NT2/D1 (cell line): ENCODE measurements at places on chromosomes 3 and 15.

- no peak for DNase-seq
Observed at GRCh38 chr3:117144853-117145252, 435.3 kb downstream of the TUSC7 start.

GRCh38 chr3:32818970-32819511 is 1.2 kb downstream of the TRIM71 start:
- DNase-seq: no peak

DNA sequence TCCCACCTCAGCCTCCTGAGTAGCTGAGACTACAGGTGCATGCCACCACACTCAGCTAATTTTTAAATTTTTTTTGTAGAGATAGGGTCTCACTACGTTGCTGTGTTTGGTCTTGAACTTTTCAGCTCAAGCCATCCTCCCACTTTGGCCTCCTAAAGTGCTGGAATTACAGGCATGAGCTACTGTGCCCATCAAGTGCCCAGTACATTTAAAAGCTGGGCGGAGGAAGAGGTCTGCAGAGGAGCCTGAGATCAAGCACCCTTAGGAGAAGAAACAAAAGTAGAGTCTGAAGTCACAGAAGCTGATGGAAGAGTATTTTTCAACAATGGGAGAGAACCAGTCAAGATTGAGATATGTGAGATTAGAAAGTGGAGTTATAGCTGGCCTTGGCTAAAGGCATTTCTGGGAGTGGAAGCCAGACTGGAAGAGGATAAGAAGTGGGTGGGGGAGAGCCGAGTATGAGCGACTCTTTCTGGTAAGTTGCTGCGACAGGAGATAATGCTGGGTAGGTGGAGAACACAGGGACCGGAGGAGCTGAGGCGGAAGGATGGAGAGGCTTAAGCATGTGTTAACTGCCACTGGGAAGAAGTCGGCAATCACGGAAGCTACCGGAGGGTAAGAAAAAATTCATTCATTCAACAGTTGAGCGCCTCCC is 782 bp upstream of the IREB2 start:
- DNase-seq: no peak

GRCh38 chr3:46931631-46932331 is 44.8 kb downstream of the CCDC12 start:
- no peak for DNase-seq

DNA sequence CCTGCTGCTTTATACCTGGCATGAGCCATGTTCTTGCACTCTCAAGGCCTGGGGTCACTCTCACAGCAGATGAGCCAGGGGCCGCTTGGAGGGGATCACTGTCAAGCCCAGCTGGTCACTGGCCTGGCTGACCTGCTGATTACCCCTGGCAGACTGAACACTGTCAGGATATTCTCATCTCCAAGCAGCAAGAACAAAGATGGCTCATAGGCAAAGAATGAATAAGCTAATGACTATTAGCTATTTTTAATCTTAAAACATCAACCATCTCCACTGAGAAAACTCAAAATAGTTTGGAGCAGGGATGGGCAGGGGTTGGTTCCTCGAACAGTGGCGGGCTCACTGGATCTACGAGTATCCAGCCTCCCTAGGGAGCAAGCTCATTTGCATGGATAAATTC is 64.4 kb upstream of the ACAN start:
- no peak for DNase-seq

DNA sequence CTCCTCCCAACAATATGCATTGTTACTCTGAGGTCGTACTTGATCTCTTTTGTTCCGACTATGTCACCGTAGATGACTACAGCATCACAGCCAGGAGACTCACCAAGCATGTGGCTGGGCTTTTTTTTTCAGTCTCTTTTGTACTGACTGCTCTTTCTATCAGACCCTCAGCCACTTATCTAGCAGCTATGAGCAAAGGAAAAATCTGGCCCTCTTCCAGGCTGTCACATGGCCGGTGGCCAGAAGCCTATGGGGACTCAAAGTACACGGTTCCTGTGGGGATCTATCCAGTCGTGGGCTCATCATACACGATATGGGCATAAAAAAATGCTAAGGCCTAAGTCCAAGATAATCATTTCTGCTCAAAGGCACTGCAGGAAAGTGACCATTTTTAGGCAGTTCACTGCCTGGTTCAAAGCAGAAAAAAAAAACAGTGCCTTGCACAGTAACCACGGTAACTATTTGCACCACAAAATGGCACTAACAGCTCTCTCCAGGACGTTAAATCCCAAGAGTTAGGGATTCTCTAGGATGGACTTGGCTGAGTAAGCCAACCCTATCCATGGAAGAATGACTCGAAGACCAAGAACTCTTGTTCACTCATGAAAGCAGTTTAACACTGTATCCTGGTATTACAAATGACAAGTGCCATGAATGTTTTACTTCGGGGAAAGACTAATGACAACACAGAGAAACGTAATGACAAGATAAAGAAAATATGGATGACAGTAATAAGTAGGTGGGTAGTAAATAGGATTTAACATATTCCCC is 50.3 kb downstream of the SHQ1 start:
- DNase-seq: peak; percentile 46

DNA sequence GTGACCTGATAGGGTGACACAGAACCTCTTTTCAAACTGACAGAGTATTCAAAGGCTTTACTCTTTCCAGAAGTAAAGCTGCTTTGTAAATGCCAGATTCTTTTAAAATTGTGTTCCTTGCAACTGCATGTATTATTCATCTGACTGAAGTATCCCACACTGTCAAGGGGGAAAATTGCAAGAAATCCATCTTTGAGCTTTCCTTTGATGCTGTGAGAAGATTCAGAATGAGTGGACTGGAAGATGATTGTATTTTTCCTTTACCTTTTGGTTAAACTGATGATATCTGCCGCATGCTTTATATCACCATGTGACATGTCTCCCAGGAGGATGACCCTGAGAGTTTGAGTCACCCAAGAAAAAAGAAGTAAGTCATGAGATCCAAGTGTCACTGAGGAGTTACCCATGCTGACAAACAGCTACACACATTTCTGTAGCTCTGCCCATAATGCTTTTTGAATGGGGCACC is 250.8 kb upstream of the CBLB start:
- no peak for DNase-seq

DNA sequence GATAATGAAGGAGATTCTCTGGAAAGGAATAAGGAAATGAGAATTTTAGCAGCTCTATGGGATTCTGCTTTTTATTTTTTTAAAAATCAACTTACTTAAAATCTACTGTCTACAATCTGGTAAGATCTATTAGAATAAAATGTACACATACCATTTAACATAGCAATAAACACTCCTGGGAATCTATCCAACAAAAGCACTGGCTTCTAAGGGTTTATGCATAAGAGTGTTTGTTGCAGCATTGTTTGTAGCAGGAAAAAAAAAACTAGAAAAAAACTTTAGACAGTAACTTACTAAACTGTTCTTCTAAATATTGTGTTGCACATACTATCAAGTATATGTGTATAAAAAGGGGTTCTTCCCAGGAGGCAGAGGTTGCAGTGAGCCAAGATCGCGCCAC is 15.7 kb upstream of the RBP1 start:
- no peak for DNase-seq

DNA sequence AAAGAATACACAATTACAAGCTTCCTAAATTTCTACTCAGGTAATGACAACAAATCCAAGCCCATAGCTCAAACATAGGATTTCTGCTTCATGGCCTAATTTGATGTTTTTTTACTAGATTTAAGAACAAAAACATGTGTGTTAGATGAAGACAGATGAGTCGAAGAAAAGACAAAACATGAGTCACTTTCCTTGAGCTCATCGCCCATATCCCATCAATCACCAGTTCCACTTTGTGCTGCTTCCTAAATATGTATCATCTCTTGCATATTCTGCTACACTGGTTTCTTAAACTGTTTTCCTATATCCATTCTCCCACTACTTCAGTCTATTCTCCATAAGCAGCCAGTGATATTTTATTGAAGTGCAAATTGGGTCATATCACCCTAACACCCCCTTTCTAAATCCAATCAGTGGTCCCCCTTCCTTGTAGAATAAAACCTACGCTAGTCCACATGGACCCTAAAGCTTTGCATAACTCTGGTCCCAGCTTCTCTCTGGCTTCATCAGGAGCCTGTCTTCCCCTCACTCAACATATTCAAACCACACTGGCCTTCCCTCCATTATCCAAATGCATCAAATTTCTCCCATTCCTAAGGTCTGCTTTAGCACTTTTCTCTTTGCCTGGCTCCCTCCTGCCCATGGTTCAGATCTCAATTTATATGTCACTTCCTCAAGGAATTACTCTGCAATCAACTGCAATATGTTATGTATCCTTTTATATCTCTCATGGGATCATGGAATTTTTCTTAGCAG is 1033.9 kb downstream of the FHIT start:
- no peak for DNase-seq

DNA sequence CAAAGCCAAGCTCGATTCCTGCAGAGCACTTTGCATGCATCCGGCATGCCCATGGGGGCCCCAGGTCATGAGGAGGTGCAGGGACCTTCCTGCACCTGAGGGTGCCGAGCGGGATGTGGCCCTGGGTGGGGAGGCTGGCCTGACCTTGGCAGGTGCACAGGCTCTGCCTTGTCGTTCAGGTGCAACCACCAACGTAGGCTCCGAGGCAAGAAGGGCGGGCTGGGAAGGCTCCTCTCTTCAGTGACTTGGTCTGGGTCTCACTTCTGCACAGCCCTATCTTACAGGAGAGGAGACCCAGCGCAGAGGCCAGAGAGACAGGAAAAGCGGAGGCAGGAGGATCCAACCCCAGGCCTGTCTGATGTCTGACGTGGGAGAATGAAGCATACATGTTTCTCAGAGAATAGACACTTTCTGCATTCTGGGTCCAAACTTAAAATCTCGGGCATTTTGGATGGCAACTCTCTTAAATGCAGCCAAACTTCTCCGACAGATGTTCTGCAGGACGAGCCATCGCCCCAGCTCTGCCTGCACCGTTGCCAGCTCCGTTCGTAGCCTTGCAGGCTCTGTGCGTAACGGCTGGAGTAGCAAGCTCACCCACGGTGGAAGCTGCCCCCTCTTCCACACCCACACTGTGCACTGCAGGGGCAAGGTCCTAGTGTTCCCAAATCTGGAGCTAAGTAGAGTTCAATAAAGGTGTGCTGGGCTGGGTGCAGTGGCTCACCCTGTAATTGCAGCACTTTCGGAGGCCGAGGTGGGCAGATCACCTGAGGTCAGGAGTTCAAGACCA is 60.8 kb upstream of the SNRPA1 start:
- DNase-seq: no peak

DNA sequence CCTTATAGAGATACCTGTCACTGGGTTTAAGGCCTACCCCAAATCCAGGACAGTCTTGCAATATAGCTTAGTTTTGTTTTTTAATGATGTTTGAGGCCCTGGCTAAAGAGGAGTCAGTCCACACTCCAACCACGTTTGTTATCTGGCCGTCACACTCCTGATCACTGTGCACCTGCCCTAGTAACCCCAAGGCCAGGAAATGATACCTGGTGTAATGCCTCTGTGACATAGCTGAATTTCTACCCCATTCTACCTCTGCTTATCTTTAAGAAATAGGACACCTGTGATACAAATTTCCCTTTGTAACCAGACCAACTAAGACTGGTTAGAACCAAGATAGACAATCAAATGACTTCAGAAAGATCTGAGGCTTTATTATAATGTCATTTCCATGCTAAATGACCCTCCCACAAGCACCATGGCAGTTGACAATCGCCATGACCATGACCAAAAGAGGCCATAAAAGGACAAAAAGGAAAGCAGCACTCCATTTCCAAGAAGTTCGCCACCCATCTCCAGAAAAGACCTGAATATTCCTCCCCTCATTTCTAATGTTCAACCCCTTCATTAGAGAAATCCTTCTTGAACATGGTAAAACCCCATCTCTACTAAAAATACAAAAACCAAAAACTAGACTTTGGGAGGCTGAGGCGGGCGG is 4.8 kb upstream of the RTP3 start:
- DNase-seq: no peak

DNA sequence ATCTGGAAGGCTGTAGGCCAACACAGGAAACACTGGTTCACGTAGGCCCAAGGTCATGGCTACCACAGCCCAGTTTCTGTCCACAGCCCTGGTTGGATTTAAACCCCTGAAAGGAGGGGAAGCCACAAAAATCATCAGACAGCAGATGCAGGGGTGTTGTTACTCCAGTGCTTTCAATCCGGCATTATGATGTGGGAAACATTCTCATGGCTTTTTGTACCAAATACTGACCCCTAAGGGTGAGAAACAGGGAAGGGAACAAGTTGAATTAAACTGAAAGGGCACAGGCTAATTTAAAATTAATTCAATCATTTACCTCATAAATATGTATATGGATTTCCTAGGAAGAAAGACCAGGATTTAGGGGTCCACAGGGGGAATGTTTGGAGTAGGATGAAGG is 375.6 kb downstream of the CTNNB1 start:
- no peak for DNase-seq

DNA sequence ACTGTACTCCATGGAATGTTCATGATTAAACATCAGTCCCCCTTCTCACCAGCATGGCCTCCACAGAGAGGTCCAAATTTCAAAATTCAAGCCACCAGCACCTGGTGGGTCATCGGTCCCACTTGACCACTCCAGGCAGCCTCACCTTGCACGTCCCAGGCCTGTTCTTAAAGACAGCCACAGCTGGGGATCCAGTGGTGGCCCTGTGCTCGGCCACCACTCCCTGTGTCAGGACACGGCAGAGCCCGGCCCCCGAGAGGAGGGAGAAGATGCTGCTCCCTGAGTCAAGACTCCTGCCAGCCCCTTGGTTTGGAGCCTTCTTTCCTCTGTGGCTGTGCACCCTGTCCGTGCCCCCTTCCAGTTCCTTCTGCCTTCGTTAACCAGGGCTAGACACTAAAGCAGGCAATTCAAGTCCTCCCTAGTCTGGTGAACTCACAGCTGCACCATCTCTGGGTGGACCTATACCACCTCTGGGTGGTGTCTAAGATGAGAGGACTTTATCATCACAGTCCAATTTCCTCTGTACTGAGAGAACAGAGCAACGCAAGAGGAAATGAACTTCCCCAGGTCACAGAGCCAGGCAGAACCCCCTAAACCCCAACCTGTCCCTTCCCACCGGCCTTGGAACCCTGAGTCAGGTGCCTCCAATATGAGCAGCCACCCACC is 97.1 kb downstream of the MEGF11 start:
- DNase-seq: no peak

DNA sequence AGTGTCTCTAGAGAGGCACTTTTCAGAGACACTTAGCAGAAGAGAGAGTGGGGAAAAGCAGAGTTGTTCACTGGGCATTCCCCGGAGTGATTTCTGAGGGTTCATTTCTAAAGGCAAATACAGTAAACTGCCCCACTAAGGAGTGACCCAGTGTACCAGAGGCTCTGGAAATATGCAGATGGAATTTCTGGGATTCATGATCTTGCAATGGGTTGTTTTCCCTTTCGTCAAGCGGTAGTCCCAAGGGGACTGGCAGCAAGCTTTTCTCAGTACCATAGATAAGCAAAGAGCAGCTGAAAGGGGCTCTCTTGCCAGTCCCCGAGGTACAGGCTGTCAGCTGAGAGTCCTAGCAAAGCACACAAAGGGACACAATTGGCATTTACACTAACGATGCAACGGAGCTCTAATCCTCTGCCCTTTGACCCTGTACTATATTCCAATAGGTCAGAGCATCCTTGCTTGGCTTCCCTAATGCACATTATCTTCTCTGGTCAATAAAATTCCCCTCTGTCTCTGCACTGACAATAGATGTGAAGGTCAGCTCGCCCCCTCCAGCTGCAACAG is 155.6 kb downstream of the SEMA6D start:
- no peak for DNase-seq
